ENCODE measurements at places on chromosomes 6 and 20.

GRCh38 chr20:32205843-32206759 lies 1.4 kb downstream of the PLAGL2 start:
- no peak for DNase-seq

DNA sequence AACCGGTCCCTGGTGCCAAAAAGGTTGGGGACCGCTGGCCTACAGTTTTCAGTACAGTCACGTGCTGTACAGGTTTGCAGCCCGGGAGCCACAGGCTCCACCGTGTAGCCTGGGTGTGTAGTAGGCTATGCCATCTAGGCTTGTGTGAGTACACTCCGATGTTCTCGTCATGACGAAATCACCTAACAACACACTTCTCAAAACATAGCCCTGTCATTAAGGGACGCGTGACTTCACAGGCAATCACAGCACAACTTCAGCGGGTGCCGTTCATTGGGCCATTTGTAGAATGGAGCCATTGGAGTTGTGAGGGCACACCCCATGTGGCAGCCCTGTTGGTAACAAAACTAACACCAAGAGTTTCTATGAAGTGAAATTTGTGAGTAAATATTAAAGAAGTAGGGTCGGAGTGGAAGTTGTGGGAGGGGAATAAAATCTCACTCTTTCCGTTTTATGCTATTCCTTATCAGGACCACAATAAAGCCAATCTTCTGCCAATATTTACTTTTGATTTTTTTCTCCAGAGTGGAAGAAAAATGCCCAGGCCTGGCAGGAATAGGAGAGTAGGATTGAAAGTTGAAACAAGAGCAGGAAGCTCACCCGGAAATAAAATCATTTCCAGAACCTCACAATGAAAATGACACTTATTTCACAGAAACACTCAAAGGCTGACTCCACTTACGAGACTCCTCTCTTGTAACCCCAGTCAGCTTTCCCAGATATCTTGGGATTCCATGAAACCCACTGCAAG lies 63.7 kb upstream of the PTPN1 start:
- no peak for DNase-seq

DNA sequence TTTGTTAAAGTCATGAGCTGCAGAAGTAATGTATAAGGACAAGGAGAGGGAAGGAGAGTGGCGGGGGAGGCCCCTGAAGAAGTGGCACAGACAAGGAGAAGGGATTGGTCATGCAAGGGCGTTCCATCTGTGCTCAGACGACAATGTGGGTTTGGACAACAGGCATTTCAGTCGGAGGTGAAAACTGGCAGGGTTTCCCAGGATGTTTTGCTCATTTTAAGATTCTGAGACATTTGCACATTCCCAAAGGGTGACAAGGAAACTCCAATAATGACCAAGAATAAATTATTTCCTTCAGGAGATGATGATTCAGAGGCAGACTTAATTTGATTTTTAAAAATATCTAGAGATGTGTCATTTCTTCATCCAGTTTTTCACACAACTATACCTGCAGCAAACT lies 181.8 kb downstream of the HIVEP2 start:
- DNase-seq = no peak

DNA sequence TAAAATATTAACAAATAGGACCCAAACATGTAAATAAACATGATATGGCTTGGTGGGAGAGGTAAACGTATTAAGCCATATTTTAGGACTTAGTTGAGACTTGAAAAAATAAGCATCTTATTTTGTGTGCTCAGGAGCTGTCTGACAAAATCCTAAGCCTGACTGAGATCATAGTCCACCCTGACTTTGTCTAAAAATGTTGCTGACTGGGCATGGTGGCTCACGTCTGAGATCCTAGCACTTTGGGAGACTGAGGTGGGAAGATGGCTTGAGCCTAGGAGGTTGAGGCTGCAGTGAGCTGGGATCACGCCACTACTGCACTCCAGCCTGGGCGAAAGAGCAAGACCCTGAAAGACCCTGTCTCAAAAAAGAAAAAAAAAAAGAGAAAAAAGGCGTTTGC lies 52.1 kb downstream of the AIG1 start:
- no peak for DNase-seq

GRCh38 chr20:61644378-61645076 lies 392.5 kb downstream of the CDH4 start:
- no peak for DNase-seq

GRCh38 chr20:64100946-64101688 lies 6.2 kb downstream of the NPBWR2 start:
- no peak for DNase-seq

DNA sequence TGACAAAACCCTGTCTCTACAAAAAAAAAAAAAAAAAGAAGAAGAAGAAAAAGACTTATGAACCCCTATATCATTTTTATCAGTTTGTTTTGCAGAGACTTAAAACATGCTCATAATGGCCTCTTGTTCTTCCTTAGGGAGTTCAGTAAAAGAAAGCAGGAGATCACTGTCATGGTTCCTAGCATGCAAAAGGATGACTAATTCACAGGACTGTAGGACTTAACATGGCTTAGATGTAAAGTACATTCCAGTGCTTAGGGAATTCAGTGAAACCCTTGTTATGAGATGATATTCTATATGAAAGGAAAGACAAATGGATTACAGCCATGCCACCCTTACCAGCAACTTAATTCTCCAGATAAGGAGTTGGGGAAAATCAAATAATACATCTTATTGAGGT lies 29.5 kb downstream of the EEF1A1 start:
- no peak for DNase-seq

DNA sequence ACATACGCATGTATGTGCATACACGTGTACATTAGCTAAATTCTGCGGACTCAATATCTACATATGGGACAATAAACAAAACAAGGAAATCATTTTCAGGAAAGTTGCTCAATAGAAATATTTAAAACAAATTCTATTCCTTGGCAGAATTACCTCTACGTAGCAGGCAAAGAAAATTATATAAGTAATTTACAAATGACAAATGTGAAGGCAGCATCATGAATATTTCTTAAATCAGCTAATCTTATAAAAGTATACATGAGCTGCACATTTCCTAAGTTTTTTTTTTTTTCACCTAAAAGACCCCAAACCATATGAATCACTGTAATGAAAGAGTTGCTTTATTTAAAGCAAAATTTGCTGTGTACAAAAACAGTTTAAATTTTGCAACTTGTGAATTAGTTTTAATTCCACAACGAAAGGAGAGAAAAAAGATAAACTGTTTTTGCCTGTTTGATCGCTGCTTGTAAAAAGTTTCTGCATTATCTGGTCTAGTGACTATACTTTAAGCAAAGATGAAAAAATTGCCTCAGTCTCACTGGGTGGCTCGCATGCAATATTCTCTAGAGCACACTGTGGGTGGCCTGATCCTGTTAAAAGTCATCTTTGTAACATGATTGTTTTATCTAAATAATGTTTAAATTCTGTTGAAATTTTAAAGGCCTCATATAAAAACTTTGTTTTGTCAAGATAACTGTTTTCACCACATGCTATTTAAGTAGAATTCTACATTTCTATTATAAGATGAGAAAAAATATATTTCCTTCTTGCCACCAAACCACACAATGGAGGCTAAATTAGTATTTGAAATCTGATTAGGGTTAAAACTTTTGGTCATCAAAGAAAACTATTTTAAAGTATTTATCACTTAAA lies 57.1 kb downstream of the HUS1B start:
- DNase-seq = no peak

- DNase-seq = no peak
These were observed 37.2 kb upstream of the PTPN1 start for GRCh38 chr20:50472693-50473664.

- DNase-seq = no peak
These were observed 151.3 kb downstream of the COL9A1 start for GRCh38 chr6:70151616-70152015.

GRCh38 chr6:131954775-131955107 lies 3.6 kb upstream of the CCN2 start:
- no peak for DNase-seq

DNA sequence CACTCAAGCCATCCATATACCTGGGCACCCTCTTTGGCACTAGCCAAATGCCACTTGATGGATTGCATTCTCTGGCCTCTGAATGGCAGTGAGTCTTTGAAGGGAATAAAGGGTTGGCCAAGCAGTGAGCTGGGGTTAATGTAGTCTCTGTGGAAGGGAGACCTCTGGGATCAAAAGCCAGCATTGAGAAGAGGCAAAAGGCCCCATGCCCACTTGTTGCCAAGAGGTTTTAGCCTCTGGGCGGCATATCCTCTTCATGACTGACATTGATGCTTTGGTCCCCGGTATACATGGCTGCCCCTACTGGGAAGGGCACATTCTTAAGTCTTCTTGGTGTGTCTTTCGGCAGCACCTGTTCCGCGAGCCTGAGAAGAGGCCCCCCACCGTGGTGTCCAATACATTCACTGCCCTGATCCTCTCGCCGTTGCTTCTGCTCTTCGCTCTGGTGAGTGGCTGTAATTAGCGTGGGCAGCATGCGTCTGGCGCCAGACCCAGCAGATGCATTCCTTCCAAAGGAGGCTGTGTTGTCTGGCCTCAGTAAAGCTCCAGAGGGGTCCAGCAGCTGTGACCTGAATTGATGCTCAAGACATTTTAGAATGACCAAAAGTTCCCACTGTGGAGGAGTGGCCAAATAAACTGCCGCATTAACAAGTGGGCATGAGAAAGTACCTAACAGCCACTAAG lies 29.5 kb downstream of the GHRH start:
- no peak for DNase-seq

DNA sequence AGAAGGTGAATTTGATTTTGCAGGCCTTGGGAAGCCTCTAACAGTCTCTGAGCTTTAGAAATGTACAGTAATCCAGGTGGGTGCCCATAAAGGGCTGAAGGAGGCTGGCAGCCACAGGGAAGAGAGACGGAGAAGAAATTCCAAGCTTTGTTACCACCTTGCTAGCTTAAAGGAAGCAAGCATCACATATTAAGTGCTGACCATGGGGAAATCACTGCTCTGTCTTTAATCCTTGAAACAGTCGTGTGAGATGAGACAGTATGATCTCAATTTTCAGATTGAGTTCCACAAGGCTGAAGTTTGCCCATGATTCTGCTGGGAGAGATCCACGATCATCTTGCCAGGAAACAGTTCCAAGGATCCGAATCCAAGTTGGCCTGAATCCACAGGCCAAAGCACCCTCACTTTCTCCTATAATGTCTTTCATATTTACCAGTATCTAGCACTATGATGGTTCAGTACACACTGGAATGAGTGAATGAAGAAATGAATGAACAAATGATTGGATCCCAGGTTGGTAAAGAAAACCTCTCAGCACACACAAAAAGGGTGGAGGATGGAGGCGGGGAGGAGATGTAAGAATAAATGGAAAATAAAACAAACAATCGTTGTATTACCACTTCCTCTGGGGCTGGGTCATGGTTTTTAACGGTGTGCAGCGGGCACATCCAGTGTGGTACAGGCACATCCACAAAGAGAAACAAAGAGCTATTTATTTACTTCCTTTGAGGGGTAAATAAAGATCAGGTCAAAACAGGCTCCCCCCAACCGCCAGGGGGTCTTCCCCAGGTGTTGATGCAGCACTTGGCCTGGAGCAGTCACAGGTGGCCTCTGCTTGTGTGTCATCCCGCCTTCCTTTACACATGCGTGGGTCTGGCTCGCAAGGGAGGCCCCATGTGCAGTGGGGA lies 28.2 kb upstream of the TAF8 start:
- no peak for DNase-seq

GRCh38 chr20:48708116-48708515 lies 119.7 kb downstream of the PREX1 start:
- no peak for DNase-seq

DNA sequence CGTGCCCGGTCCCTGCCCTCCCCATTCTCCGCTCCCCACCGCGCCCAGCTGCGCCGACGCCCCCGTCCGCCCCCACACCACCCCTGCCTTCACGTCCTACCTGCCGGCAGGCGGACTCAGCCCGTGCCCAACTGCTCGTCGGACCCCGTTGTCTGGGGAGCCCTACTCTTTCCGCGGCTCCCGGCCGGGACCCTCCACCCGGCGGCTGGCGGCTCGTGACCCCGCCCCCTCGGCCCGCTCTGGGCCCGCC lies at the start of gene SERAC1:
SERAC1 (minus strand) TSS at position 223 of the 250 bp plus-strand sequence. CDS start 9,899 bp downstream, outside the sequence.
- no peak for DNase-seq

DNA sequence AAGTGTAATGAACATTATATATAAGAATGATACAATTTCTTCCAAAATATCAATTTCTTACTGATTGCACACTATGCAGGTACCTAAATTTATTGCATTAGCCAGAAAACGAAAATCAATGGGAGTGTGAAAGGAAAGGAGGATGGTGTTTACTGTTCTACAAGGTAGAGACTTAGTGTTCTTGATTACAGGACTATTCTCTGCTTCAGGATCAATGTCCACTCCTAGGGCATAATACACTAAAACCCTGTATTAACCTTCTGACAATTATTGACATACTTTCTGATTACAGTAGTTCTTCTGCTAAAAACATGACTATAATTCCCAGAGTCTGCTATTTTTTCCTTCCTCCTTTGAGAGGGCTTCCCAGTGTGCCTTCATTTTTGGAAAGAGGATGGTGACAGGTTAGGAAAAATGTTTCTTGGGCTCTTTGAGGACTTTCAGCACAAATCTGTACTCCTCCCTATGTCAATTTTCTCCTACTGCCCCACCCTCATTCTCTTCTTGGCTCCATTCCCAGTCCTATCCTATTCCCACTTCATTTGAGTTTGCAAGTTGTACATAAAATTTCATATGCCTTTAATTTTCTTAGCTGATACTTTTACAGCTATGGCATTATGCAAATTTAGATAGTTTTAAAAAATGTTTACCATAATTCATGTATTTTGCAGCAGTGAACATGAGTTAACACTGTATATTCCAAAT lies 278.9 kb downstream of the CENPW start:
- no peak for DNase-seq

GRCh38 chr6:151038616-151039015 lies 173.1 kb downstream of the MTHFD1L start:
- DNase-seq = no peak

DNA sequence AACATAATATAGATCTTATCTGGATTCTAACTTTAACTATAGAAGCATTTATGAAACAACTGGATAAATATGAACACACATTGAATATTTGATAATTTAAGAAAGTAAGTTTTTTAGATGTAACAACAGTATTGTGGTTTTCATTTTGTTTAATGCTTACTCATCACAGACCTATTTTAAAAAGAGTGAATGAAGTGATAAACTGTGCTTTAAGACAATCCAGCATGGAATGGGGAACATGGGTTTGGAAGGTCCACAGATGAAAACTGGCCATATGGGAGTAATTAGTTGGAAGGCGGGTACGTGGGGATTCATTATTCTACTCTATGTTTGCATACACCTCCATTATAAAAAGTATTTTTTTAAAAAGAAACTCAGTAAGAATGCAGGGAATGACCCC lies 21.2 kb downstream of the EPB41L2 start:
- no peak for DNase-seq

DNA sequence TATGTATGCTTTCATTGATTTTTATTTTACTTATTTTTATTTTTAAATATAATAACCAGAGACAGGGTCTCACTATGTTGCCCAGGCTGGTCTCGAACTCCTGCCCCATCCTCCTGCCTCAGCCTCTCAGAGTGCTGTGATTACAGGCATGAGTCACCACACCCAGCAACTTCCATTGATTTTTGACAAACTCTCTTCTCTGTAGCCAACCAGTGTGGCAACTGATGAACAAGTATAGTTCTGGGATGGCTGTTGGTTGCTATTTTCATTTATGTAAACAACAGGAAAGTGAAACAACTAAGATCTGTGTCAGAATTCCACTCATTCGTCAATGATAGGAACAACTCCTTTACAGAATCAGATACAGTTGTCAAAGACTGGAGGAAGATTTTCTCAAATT lies 356.7 kb upstream of the JARID2 start:
- DNase-seq = no peak

- no peak for DNase-seq
These were observed 56.8 kb upstream of the FABP7 start for GRCh38 chr6:122722746-122723145.
